ENCODE measurements at places on chromosomes 5 and 9.

DNA sequence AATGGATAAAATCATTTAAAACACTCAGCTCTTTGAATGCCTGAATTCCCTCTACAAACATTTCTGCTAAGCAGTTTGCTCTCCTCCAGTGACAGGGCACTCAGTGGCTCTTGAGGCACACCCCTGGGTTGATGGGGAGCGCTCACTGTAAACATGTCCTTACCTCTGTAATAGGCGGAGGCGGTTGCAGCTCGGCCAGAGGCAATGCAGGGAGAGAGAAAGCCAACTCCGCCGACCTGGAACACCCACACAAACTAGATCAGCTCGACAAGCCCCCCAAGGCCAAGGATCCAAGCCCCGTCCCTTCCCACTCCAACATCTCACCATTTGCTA lies 329 bp downstream of the CDC23 start:
- no peak for DNase-seq

- no peak for DNase-seq
Measured at GRCh38 chr5:138978080-138978479, 102.9 kb upstream of the LRRTM2 start.

GRCh38 chr5:137462816-137463520 lies 36.2 kb downstream of the SPOCK1 start:
- no peak for DNase-seq

GRCh38 chr5:140242099-140242498 lies 60.8 kb downstream of the PFDN1 start:
- no peak for DNase-seq

DNA sequence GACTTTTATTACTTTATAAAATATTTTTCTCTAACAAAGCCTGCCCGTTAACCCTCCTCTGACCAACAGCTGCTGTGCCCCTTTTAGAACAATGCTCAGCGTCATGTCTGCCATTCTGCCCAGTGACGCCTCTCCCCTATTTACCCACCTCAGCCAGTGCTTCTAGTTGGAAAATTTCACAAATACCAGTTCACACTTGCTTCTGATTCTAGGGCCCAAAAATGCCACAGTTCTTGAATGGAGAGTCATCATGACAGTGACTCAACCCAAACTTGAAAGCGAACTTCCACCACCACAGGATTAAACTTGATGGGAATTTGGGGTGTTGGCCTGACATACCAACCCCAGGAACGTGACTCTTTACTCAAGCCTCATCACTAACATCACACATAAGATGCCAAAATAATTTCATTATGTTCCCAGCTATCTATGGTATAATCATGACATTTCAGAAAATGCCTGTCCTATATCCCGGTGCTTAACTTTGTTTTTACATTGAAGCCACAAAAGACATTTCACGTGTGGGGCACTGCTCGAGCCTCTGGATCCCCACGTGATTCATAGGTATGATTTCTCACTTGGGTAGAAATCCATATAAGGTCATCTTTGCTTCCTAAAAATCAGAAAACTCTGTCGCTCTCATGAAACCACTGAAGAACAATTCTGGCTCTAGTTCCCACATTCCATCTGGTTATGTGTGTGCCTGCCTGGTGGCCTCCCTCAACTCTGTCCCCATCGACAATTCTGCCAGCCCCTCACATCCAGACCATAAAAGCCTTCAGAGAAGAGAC lies 220.9 kb downstream of the ACTL7B start:
- no peak for DNase-seq

GRCh38 chr5:87127426-87127825 lies 140.3 kb upstream of the RASA1 start:
- DNase-seq, result no peak

DNA sequence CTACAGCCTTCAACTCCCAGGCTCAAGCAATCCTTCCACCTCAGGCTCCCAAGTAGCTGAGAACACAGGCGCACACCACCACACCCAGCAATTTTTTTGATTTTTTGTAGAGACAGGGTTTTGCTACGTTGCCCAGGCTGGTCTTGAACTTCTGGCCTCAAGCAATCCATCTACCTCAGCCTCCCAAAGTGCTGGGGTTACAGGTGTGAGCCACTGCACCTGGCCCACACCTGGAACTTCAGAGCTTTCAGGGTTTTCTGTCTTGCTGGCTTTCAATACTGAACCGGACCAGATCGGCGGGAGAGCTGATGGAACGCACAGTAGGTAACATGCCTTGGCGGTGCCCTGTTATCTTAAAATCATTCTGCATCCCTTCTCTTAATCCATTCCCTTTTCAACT lies 30.8 kb downstream of the IPPK start:
- no peak for DNase-seq

GRCh38 chr9:88342246-88342645 lies 46.0 kb upstream of the SPIN1 start:
- DNase-seq, result no peak

- DNase-seq, result no peak
Measured at GRCh38 chr5:45512521-45512920, 183.7 kb downstream of the HCN1 start.
